ENCODE measurements at places on chromosomes 16 and 17. TPM values are rescaled to one million over a fixed set of nuclear protein-coding genes. Genes with fewer than 3 reads are reported as not detected.

DNA sequence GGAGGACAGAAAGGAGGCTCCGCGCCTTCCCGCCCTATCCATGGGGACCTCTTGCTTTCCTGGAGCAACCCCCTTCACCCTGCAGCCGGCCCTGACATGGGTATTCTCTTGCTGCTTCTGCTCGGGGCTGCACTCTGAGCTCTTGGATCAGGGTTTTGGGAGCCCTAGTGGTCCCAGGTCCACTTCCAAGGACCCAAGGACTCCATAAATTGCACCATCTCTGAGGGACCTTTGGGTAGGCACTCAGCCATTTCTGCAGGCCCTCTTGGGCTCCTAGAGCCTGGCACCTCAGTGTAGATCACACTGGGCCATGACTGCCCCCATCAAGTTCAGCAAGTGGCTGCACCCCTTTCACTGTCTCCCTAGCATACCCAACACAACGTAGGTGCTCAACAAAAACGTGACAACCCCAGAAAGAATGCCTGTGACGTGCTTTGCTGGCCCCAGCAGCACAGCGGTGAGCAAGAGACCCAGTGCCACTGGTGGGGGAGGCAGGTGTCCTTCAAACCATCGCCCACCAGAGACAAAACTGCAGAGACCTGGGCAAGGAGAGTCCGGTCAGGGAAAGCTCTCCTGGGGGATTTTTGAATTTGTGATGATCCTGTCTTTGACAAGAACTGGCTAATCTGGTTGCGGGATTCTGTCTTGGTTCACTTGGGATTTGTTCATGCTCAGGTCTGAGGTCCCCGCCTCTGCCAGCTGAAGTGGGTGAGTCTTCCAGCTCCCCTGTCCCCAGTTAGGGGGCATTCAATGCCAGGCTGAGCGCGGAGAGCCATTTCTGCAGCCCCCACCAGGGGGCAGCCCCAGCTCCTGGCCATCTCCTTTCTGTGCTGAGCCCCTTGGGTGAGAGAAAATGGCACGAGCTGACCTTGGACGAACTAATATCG lies 2.5 kb upstream of the RAB11FIP4 start:
- no peak overlapping the region for H3K4me3 ChIP-seq
- H3K27ac ChIP-seq = no peak overlapping the region
- H3K4me1 ChIP-seq = no peaks in the 10 kb centered on the region
- H3K36me3 ChIP-seq = no peaks in the 10 kb centered on the region
- no peaks in the 10 kb centered on the region for H3K27me3 ChIP-seq

DNA sequence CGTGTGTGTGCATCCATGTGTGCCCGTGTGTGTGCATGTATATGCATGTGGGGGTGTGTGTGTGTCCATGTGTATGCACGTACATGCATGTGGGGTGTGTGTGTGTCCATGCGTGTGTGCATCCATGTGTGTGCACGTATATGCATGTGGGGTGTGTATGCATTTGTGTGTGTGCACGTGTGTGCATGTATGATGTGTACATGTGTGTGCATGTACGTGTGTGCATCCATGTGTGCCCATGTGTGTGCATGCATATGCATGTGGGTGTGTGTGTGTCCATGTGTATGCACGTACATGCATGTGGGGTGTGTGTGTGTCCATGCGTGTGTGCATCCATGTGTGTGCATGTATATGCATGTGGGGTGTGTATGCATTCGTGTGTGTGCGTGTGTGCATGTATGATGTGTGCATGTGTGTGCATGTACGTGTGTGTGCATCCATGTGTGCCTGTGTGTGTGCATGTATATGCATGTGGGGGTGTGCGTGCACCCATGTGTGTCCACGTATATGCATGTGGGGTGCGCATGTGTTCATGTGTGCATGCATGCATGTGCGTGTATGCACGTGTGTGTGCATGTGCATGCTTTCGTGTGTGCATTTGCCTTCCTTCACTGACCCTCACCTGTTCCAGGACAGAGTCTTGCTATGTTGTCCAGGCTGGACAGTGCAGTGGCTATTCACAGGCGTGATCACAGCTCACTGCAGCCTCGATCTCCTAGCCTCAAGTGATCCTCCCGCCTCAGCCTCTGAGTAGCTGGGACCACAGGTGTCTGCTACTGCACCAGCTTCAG lies 129.6 kb upstream of the TNRC6C start:
- no peaks in the 10 kb centered on the region for H3K4me1 ChIP-seq
- no peaks in the 10 kb centered on the region for H3K36me3 ChIP-seq
- DNase-seq = no peak
- H3K27ac ChIP-seq = no peak overlapping the region

The SLC52A1 gene
- total RNA-seq = 0.20 TPM

GRCh38 chr17:27518545-27519521 lies 62.6 kb downstream of the KSR1 start:
- H3K4me1 ChIP-seq = no peaks in the 10 kb centered on the region
- no peak for DNase-seq
- H3K27ac ChIP-seq = no peak overlapping the region
- no peak overlapping the region for H3K4me3 ChIP-seq
- no peaks in the 10 kb centered on the region for H3K36me3 ChIP-seq

Measured in right lobe of liver (tissue), 6 donors.